ENCODE measurements at places on chromosomes 11 and 22.

- no peak for DNase-seq
Observed at GRCh38 chr11:2666828-2667570, 32.8 kb downstream of the KCNQ1OT1 start.

DNA sequence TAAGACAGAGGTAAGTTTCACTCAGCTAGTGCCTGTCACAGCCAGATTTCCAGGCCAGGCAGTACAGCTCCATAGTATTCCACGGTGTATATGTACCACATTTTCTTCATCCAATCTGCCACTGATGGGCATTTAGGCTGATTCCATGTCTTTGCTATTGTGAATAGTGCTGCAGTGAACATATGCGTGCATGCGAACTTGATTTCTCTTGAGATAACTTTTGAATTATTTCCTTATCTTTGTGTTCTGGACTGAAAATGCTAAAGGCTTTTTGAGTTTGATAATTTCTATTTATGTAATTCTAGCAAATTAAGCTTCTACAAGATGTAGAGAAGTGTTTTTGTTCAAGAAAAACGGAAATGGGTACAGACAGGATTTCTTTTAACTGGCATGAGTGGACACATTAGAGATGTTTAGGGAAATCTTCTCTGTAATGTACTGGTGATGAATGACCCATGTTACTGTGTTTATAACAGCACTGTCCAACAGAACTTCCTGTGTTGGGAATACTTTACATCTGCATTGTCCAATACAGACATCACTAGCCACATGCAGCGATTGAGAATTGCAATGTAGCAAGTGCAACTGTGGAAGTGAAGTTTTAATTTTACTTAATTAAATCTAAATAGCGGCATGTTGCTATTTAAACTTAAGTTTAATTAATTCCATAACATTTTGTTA lies 151.3 kb downstream of the CADM1 start:
- no peak for DNase-seq

DNA sequence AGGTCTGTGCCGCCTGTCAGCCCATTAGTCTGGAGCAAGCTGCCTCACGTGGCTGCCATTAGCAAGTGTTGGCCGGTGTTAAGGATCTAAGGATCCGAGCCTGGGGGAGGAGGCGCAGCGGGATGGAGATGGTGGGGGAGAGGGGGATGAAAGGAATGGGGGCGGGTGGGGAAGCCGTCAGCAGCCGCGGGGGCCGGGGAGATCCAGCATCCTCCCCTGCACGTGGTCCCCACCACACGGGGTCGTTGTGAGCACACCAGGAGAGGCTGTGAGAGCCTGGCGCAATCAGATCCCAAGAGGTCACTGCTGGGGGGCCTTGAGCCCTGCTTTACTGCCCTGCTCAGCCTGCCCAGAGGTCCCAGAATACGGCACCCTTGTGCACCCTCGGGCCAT lies 7.3 kb downstream of the CABP7 start:
- DNase-seq: no peak

GRCh38 chr11:70603756-70604211 lies 205.5 kb downstream of the CTTN start:
- DNase-seq: no peak

DNA sequence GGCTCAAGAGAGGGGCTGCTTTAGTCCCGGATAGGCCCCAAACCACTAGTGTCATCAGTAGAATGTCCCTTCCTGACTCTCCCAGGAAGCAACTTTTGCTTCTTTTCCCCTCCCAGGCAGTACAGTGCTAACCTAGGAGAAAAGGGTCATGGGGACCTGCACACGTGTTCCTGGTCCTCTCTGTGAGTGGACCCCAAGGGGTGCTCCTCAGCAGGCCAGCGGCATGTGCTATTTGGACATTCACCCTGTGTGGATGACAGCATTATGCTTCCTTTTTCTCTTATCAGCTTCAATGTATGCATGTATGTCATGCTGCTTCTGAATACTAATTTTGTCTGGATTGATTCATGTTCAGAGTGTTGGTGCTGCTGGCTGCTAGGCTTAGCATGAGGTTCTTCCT lies 18.1 kb upstream of the PLET1 start:
- no peak for DNase-seq

- no peak for DNase-seq
Observed at GRCh38 chr22:44074337-44074984, 50.4 kb downstream of the PARVB start.

All from cerebellar nuclear complex (tissue), 1 donor.